ENCODE measurements at places on chromosomes 7 and 10.

DNA sequence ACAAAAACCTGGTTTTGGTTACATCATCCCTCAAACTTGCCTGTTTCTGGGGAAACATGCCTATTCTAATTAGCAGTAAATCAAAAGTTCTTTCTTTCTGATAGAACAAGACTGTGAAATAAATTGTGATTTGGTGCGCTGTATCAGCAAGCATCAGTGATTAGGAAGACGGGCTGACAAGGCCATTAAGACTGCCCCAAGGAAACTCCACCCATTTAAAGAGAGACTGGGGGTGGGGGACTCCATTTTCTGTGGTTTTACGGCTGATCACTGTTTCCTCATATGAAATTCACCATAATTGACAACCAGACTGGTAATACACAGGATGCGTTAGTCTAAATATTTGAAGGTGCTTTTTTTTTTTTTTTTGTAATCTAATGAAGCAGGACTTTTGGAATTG, 68.7 kb downstream of the MBL2 start:
- DNase-seq, result no peak

- DNase-seq, result no peak
Observed at GRCh38 chr10:75612904-75613684, 181.7 kb downstream of the LRMDA start.

DNA sequence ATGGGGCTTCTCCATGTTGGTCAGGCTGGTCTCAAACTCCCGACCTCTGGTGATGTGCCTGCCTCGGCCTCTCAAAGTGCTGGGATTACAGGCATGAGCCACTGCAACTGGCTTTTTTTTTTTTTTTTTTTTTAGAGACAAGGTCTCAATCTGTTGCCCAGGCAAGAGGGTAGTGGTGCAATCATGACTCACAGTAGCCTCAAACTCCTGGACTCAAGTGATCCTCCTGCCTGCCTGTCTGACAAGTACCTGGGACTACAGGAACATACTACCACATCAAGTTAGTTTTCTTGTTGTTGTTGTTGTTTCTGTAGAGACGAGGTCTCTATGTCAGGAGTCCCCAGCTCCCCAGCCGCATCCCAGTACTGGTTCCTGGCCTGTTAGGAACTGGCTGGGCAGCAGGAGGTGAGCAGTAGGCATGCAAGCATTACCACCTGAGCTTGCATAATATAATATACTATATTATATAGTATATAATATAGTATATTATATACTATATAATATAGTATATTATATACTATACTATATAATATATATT, 55.7 kb downstream of the TPK1 start:
- no peak for DNase-seq

GRCh38 chr10:11178606-11179515, 161.2 kb downstream of the CELF2 start:
- DNase-seq, result peak; percentile 46

- DNase-seq, result no peak
Observed at GRCh38 chr7:112362053-112362650, 88.1 kb upstream of the IFRD1 start.

- peak; percentile 33 for DNase-seq
Observed at GRCh38 chr7:18753972-18754610, 258.5 kb downstream of the HDAC9 start.

- DNase-seq, result no peak
Observed at GRCh38 chr10:45518741-45519140, 144.7 kb downstream of the ALOX5 start.

DNA sequence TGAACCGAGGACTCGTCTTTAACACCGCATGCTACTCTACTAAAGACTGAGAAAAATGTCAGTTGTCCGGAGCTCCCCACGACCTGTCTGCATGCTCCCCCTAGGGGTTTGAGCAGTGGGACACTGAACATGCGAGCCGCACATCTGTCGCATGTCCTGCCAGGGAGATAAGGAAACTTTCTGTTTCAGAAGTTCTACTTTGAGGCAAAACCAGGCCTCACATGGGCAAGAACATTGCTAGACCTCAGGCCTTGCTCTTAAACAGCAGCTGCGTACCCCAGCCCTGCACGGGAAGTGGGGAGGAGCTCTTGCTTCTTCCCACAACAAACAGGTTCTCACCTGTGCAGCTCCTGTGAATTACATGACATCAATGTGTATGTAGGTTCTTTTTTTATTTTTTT, 30.3 kb upstream of the HERPUD2 start:
- DNase-seq, result no peak

DNA sequence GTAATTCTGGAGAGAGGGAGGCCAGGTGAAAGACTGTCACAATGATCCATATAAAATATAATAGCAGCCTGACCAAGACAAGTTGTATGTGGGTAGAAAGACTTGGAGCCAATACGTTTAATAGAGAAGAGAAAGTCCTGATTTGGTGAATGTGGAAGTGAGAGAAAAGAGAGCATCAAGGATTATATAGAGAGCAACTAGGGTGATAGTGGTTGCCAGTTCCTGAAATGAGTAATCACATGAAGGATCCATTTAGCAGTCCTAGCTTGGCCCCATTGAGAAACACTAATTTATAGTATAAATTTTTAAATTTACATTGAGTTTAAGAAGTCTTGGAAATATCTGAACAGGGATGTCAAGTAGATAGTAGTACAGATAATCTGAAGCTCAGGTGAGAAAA, 74.0 kb downstream of the AASS start:
- DNase-seq, result no peak

DNA sequence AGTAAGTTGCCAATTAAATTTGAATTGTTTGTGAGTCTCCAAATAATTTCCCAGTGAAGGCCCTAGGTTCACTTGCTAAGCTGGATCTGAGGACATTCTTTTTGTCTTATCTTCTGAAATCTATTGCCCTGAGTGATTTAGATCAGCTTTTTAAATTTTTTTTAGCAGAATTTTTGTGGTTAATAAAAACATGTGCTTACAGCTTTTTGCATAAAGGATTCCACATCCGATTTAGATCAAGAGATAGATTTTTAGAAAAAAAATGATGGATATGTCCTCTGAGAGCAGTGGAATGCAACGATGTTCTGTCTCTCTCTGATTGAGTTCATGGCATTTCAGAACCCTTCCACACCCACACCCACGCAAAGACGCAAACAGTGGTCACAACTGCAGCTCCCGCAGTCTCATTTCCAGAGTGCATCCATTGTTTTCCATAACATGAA, 358.8 kb downstream of the SUGCT start:
- DNase-seq, result no peak

- DNase-seq, result peak; percentile 39
Observed at GRCh38 chr7:132390705-132391104, 185.6 kb downstream of the PLXNA4 start.

GRCh38 chr10:46019569-46020343, 10.7 kb downstream of the NCOA4 start:
- no peak for DNase-seq

GRCh38 chr7:122688400-122688998, 10.4 kb downstream of the RNF133 start:
- DNase-seq, result no peak

GRCh38 chr7:142616121-142616643, 133.1 kb upstream of the PRSS1 start:
- no peak for DNase-seq

GRCh38 chr10:85311613-85312337, 983.4 kb downstream of the CCSER2 start:
- DNase-seq, result no peak

- DNase-seq, result no peak
Observed at GRCh38 chr10:11294831-11295450, 277.3 kb downstream of the CELF2 start.

DNA sequence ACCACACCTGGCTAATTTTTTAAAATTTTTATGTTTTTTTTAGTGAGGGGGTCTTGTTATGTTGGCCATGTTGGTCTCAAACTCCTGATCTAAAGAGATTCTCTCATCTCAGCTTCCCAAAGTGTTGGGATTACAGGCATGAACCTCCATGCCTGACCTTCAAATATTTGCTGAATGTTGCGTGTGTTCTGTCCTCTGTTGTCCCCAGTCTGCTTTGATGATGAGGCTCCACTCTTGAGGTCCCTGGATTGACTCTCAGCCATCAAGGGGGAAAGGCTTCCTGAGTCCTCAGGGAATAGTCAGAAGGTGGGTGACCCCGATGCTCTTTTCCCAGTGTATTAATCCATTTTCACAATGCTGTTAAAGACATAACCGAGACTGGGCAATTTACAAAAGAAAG, 26.0 kb downstream of the LYZL2 start:
- DNase-seq, result no peak

DNA sequence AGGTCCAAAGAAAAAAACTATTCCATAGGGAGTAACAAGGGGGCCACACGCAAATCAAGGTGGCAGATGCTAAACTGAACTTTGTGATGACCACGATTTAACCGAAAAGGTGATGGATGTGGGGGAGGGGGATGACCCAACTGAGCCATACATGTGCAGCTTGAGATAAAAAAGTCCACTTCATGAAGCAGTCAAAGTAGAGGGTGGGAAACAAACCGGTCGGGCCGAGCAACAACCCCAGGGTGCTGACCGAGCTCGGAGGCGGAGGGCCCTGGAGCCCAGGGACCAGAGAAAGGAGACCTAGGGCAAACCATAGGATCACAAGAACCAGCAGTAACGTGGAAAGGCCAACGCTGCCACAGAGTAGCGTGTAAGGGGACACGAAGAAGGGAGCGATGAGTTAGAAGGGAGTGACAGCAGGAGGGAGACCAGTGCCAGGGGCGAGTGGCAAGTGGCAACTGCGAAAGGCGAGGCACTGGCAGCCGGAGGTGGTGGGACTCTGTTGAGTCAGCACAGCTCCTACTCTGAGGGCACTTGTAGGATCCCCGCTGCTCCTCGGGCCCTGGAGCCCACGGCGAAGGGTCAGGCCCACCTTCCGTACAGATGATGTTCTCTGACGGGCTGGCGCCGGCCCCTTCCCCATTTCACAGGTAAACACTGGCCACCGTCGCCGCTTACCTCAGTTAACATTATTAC, 540 bp downstream of the SNX13 start:
- peak; percentile 55 for DNase-seq

- no peak for DNase-seq
Observed at GRCh38 chr10:83625831-83626360, 513.4 kb upstream of the GHITM start.

GRCh38 chr10:75475460-75476182, 44.2 kb downstream of the LRMDA start:
- DNase-seq, result no peak

DNA sequence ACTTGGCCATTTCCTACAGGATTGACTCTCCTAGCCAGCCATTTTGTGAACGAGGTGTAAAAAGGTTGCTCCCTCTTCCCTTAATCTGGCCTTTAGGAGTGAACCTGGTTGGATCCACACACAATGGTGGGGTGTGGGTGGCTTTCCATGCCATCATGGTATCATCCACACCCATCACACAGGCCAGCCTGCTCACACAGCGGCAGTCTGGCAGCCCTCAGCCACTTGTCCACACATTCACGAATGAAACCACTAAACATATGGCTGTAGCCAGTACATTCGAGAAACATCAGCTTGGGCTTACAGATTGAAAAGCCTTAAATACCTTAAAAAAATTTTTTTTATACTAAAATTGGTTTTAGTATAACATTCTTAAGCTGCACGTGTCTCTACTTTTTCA, 31.9 kb downstream of the NEUROD6 start:
- no peak for DNase-seq

- DNase-seq, result peak; percentile 62
Observed at GRCh38 chr10:63819753-63820329, 298.6 kb downstream of the REEP3 start.

GRCh38 chr10:6755781-6756460, 175.8 kb upstream of the PRKCQ start:
- DNase-seq, result peak; percentile 60

DNA sequence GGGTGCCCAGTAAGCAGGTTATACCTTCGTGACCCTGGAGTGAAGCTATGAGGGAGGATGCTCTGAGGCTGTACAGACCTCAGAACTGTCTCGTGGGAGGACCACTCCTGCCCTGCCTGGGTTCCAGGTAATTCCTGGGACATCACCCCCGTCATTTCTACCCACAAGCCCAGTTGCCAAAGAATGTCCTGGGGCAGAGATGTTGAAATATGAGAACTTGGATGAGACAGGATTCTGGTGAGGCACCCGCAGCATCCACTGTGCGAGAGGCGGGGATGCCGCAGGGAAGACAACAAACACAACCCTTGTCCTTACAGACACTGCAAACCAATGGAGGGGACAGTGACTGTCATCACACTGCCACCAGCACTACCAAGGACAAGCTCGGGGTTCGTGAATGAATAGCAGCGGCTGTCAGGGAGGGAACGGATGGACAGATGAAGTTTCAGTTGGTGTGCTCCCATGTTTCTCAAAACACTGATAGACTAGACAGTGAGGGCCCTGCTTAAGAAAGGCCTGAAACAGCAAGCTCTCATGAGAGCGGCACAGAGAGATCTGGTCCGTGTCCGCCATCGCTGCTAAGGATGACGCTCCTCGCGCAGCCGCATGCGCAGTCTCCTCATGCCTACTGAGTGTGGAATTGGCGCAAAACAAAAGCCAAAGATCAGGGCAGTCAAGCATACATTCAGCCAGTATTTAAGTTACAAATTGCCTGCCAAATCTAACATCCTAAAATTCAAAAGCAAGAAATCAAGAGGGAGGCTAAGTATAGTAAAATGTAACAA, 82.0 kb upstream of the RHEB start:
- no peak for DNase-seq

DNA sequence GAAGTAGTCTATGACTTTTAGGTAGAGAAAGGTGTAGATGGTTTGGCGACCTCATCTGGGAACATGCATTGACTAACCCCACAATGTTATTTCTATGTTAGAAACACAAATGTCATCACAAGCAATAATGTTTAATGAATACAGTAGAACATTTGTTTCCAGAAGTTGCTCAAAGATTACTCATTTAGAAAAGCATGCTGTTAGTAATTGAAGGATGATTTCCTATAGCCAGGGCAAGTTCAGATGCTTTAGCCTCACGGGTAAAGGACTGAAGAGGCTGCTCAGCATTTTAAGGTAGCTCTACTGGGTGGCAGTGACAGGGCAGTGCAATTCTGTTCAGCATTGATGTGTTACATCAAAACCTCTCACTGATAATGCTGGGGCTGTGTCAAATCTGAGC, 199.3 kb upstream of the FZD1 start:
- peak; percentile 17 for DNase-seq

- peak; percentile 78 for DNase-seq
Observed at GRCh38 chr7:30938435-30939316, 25.1 kb upstream of the GHRHR start.

- no peak for DNase-seq
Observed at GRCh38 chr10:4549139-4549653, 276.8 kb upstream of the AKR1E2 start.

GRCh38 chr10:8361510-8361844, 307.0 kb downstream of the GATA3 start:
- DNase-seq, result no peak

GRCh38 chr10:119283818-119284217, 76.4 kb downstream of the GRK5 start:
- no peak for DNase-seq

GRCh38 chr7:18552943-18553604, 57.5 kb downstream of the HDAC9 start:
- no peak for DNase-seq

GRCh38 chr10:35025916-35026315, 64.2 kb downstream of the CUL2 start:
- peak; percentile 52 for DNase-seq

GRCh38 chr7:117127585-117128168, 174.4 kb downstream of the ST7 start:
- DNase-seq, result no peak
